Brain pericyte (primary cell): ENCODE measurements at places on chromosomes 5 and 9.

DNA sequence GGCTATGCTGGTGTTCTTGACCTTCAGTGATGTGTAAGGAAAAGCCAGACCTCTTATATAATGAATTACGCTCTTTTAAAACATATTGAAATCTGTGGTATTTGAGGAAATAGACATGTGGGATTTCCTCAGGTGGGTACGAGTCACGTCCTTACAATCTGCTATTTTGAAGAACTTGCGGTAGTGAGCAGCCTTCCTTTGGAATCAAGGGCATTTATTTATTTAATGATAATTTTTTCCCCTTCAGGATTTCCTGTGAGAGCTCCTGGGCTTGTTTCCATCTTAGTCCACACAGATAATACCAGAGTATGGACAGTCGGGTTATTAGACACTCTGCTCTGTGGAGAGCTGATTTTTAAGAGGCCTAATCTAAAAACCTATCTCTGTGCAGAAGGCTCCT lies 167.9 kb downstream of the ARHGEF28 start:
- no peak for DNase-seq

GRCh38 chr5:14665949-14666348 lies 1.4 kb downstream of the OTULIN start:
- no peak for DNase-seq

DNA sequence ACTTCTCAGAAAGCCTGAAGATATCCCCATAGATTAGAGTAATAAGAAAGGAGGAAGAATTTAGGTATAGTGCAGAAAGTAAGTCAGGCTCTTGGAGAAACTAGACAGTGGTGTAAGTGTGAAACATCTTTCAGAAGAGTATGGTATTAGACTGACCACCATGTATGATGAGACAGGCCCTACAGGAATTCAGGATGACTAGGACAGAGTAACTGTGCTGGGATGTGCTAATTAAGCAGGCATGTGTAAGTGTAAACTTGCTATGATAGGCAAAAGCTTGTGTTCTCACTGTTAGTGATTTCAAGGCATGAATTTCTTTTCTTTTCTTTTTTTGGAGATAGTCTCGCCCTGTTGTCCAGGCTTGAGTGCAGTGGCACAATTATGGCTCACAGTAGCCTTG lies 70.8 kb downstream of the RAB24 start:
- DNase-seq: no peak

- no peak for DNase-seq
Observed at GRCh38 chr5:178332210-178332641, 99.6 kb upstream of the PHYKPL start.

GRCh38 chr9:99398241-99398640 lies 176.2 kb downstream of the SEC61B start:
- DNase-seq: no peak

GRCh38 chr5:158409507-158409906 lies 550.6 kb upstream of the CLINT1 start:
- DNase-seq: no peak

DNA sequence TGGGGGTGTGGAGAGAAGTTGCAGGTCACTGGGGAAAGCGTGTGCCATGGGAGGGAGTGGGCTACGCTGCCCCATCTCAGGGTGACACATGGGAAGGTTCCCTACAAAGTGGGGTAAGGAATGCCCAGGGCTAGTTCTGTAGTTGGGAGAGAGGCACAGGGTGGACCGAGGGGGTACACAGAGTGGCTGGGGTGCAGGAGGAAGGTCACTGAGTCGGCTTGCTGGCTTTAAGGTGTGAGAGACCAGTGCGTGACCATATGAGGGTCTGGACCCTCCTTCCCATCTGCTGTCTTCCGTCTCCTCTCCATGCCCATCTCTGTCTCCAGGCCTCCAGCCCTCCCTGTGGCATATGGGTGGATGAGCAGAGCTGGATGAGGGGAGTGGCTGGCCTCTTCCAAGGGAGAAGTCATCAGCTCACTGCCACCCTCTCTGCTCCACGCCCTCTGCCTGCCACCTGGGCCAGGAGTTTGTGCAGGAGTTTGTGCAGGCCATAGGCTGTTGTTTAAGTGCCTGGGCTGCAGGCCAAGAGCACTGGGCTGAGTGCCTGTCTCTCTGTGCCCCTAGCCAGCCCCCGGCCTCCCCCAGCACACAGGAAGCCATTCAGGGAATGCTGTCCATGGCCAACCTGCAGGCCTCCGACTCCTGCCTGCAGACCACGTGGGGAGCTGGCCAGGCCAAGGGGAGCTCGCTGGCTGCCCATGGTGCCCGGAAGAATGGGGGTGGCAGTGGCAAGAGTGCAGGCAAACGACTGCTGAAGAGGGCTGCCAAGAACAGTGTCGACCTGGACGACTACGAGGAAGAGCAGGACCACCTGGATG lies 96.8 kb downstream of the PHF2 start:
- no peak for DNase-seq

- no peak for DNase-seq
Observed at GRCh38 chr5:132506094-132506692, 15.6 kb upstream of the IRF1 start.

- no peak for DNase-seq
Observed at GRCh38 chr5:72662305-72662704, 154.2 kb upstream of the TNPO1 start.

DNA sequence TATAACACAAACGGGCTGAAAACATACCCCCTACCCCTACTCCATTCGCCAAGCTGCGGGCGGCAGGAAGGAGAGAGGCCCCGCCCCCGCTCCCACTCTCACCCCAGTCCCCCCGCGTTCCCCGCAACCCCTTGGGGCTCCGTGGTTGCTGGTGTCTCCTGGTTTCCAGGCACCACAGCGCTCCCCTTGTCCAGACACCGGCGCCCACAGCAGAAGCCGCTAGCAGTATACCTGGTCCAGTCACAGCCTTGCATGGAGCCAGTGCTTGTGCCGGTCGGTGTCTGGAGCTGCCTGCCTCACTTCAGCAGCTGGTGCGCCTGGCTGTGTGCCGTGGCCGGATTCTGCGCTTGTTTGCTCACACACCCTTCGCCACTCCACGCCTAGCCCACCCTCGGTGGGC lies 240.5 kb upstream of the DAB2 start:
- DNase-seq: no peak

GRCh38 chr9:77952635-77953328 lies 78.8 kb downstream of the GNAQ start:
- no peak for DNase-seq

DNA sequence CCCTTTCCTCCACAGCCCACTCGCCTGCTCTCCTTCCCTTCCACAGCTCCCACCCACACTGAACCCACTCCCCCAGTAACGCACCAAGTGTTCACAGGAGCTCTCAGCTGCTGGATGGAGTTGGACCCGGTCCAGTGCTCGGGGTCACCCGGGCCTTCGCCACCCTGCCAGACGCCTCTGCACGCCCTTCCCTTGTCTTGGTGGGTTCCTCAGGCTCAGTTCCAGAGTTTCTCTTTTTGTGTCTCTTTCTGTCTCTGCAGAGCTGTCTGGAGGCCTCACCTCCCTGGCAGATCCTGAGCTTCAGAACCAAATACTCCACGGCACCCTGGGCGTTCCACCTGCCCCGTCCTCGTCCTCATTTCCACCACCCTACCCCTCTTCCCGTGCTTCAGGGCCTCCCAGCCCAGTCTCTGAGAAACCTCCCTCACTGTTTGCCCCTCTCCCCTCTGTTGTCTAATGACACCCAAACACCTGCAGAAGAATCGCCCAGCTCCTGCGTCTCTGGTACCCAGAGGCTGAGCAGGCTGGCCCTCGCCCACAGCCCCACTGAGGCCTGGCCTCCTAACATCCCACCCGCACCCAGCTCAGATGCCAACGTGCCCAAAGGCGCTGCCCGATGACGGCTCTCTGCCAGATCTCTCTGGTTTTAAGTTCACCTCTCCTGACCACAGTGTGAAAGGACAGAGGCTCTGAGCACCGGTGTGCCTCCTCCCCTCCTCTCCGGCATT lies 74.3 kb downstream of the COL23A1 start:
- DNase-seq: no peak

GRCh38 chr5:148201151-148201550 lies 1.7 kb upstream of the SPINK6 start:
- DNase-seq: no peak

DNA sequence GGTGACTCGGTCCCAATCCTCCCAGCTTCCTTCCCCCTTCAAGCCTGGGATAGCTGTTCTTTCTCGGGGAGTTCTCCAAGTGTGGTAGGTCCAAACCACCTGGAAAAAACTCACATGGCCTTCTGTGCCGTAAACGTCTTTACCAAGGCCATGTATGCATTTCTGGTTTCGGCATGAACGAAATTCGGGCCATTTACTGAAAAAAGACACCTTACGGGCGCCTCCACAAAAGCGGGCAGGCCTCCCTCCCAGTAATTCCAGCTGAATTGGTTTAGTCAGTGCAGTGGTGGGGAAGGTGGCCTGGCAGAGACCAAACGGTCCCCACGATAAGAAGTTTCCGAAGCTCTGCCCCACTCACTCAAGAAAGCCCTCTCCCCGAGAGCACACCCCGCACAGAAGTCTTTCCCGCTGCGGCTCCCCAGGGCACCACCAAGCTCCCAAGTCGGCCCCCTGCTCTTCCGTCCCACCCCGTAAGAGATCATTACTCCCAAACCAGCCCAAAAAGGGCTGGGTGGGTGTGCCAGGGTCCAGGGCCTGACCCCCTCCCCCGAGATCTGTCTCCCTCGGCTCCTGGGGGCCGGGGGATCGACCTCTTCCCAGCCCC lies 86.3 kb upstream of the MELK start:
- DNase-seq: no peak

GRCh38 chr5:91277093-91277626 lies 106.0 kb downstream of the ARRDC3 start:
- no peak for DNase-seq

- DNase-seq: no peak
Observed at GRCh38 chr9:89774858-89775370, 170.1 kb downstream of the GADD45G start.

DNA sequence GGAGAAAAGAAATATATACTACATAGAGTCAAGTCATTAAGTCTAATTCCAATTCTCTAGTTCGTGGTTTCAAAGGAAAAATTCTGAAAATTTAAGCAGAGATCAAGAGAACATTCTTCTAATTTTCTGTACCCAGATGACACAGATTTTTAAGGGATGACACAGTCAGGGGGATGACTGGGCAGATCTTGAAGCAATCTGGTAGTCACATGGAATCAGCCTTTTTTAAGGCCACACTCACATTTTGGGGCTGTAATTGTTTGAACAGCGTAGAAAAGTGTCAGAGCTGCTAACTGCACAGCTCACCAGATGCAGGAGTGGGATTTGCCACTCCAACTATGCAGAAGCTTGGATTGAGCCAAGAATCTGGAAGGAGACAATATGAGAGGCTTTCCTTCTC lies 20.4 kb downstream of the PDE4D start:
- no peak for DNase-seq

DNA sequence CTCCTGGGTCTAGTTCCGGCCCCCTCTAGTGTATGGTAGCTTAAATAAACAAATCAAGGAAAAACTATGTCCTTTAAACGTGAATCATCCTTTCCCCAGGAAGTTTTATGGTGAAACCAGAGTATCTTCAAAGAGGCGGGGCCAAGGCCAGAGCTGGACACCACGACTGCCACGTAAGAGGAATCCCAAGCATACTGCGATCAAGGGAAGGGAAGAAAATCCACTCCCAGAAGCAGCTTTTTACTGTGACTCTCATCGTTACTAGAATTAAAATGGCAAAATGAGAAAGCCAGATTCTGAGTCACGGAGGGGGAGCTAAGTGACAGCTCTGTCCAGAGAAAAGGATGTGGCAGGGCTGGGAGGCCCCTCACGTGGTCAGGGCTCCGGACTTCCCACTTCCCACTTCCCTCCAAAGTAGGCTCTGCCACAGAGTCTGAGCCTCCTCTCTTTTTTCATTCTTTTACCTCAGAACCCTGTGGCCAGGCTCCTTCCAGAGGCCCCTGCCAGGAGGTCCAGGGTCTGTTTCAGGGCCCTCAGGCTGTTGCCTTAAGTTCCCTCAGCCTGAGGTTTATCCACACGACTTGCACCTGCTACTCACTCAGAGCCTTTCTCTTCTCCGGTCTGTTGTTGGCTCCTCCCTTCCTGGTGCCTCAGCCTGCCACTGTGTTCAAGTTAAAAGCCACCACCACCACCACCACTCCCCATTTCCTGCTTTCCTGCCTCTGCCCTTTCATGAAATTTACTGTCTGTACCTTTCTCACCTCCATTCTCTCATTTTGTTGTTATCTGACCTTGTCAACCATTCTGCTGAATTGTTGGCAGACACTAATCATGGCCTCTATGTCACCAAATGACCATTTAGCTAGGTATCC lies 1.4 kb upstream of the GLRX start:
- peak; percentile 61 for DNase-seq

DNA sequence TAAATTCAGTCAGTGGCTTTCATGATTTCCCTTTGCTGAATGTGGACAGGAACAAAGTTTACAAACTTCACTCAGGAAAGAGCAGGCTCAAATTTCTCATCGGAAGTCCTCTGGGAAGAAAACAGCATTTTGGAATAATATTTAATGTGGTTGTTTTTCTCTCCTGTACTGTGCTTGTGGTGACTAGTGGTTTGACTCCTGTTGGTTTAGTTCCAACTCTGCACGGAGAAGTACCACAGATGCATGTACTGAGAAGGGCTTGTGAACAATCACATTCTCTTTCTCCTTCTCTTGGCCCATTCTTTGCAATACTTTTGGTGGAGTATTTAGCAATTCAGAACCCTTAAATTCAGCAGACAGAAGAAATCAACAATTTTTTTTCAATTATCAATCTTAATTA lies 13.3 kb downstream of the MPDZ start:
- peak; percentile 33 for DNase-seq

GRCh38 chr5:144273232-144274027 lies 102.8 kb downstream of the KCTD16 start:
- no peak for DNase-seq

GRCh38 chr5:33338336-33339110 lies 102.2 kb upstream of the TARS1 start:
- no peak for DNase-seq

DNA sequence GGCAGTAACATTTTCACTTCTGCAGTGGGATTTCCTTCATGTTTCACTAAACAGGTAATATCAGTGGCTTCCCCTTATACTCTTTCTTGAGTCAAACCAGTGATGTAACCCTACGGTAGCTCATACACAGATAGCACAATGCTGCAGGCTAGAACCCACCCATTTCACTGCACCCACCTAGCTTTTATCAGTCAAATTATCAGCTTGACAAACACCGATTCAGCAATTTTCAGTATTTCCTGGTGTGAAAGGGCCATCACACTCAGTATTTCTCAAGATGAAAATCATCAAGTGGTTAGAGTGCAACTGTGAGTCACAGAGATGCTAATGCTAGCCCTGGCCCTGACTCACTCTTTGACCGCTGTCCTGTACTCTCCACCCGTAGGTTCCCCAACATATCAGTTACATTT lies 242.3 kb upstream of the PTGER4 start:
- DNase-seq: no peak

- DNase-seq: no peak
Observed at GRCh38 chr5:21774801-21775200, 1078.3 kb downstream of the CDH12 start.
